ENCODE measurements at places on chromosomes 16 and 17.

GRCh38 chr17:81899514-81900166, 2.4 kb upstream of the NPB start:
- H3K27me3 ChIP-seq: no peaks in the 10 kb centered on the region
- peaks cover 17% of the 10 kb centered on the region for H3K4me1 ChIP-seq
- DNase-seq: no peak
- H3K4me3 ChIP-seq: no peak overlapping the region
- peaks cover 62% of the 10 kb centered on the region for H3K36me3 ChIP-seq
- H3K27ac ChIP-seq: no peak overlapping the region

GRCh38 chr16:77057161-77057774, 133.7 kb upstream of the MON1B start:
- no peak for DNase-seq
- no peaks in the 10 kb centered on the region for H3K36me3 ChIP-seq
- no peak overlapping the region for H3K4me3 ChIP-seq
- H3K4me1 ChIP-seq: no peaks in the 10 kb centered on the region
- H3K27ac ChIP-seq: no peak overlapping the region

GRCh38 chr17:4786106-4786511, at the start of gene VMO1:
VMO1 (minus strand) TSS chr17:4786364; CDS start chr17:4786352, 12 bp downstream.
- no peaks in the 10 kb centered on the region for H3K36me3 ChIP-seq
- peak within 1 kb of the TSS; percentile 32 for H3K4me3 ChIP-seq
- no peak for DNase-seq
- no peak within 1 kb of the TSS for H3K27ac ChIP-seq
- peaks cover 27% of the 10 kb centered on the region for H3K27me3 ChIP-seq

- H3K27me3 ChIP-seq: no peaks in the 10 kb centered on the region
- H3K4me1 ChIP-seq: peaks cover 2% of the 10 kb centered on the region
- no peak for DNase-seq
- no peak overlapping the region for H3K4me3 ChIP-seq
- peaks cover 5% of the 10 kb centered on the region for H3K36me3 ChIP-seq
These were observed 5.5 kb upstream of the ZNF750 start for GRCh38 chr17:82845163-82845807.

- no peaks in the 10 kb centered on the region for H3K36me3 ChIP-seq
- no peak overlapping the region for H3K4me3 ChIP-seq
- no peak overlapping the region for H3K27ac ChIP-seq
- DNase-seq: no peak
These were observed 260.8 kb upstream of the PSMD7 start for GRCh38 chr16:74035816-74036215.

DNA sequence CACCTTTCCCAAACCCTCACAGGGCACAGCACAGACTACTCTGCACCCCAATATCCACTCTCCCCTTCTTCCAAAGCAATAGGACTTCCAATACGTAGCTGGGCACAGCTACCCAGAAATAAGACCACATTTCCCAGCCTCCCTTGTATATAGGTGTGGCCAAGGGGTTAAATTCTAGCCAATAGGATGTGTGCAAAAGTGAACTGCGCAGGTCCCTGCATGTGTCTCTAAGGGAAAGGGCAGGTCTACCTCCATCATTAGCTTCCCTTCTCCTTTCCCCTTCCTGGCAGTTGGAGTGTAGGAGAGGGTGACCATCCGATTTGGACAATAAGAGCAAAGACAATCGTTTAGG, 25.5 kb upstream of the SNN start:
- no peak overlapping the region for H3K4me3 ChIP-seq
- no peak overlapping the region for H3K27ac ChIP-seq
- H3K27me3 ChIP-seq: no peaks in the 10 kb centered on the region
- no peak for DNase-seq
- peaks cover 26% of the 10 kb centered on the region for H3K4me1 ChIP-seq

GRCh38 chr16:73176577-73177013, 128.7 kb upstream of the ZFHX3 start:
- no peak overlapping the region for H3K27ac ChIP-seq
- no peaks in the 10 kb centered on the region for H3K36me3 ChIP-seq
- peaks cover 7% of the 10 kb centered on the region for H3K27me3 ChIP-seq
- H3K4me1 ChIP-seq: peaks cover 15% of the 10 kb centered on the region

DNA sequence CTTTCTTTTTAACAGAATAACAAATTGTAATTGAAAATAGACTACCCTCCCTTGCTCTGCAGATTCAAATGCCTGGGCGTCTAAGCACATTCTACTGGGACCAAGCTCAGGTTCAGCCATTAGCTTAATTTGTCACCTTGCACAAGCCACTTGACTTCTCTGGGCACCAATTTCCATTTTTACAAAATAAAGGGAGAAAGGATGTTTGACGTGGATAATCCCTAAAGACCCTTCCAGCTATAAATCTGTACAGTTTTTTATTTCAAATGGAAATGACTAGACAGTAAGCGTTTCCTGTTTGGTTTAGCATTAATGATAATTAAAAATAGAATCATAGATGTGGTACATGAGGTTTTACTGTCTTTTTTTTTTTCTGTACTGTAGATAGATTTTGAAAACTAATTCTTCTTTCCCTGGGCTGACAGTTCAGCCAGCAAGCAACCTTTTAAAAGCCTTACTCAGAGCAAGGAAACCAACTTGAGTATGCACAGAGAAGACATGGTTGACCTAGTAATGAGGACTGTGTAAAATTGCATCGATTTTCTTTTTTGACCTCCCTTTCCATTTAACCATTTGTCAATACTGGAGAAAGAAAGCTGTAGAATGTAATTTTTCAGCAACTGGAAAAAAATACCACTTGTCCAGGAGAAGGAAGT, 1329.5 kb upstream of the CDH8 start:
- H3K27ac ChIP-seq: no peak overlapping the region
- no peak for DNase-seq
- no peaks in the 10 kb centered on the region for H3K27me3 ChIP-seq

- peak overlapping the region; percentile 20 for H3K27ac ChIP-seq
- H3K27me3 ChIP-seq: no peaks in the 10 kb centered on the region
- no peak overlapping the region for H3K4me3 ChIP-seq
- peaks cover 7% of the 10 kb centered on the region for H3K36me3 ChIP-seq
- peaks cover 13% of the 10 kb centered on the region for H3K4me1 ChIP-seq
- no peak for DNase-seq
These were observed 32.9 kb downstream of the SNX29 start for GRCh38 chr16:12009462-12009861.

GRCh38 chr17:57215317-57215716, 41.0 kb upstream of the MSI2 start:
- H3K4me1 ChIP-seq: peaks cover 8% of the 10 kb centered on the region
- H3K36me3 ChIP-seq: no peaks in the 10 kb centered on the region
- DNase-seq: no peak
- no peaks in the 10 kb centered on the region for H3K27me3 ChIP-seq
- H3K27ac ChIP-seq: no peak overlapping the region
- H3K4me3 ChIP-seq: no peak overlapping the region

- H3K27me3 ChIP-seq: no peaks in the 10 kb centered on the region
- no peak overlapping the region for H3K4me3 ChIP-seq
- H3K27ac ChIP-seq: no peak overlapping the region
- DNase-seq: no peak
These were observed 78.0 kb downstream of the MAP2K6 start for GRCh38 chr17:69492410-69493071.

DNA sequence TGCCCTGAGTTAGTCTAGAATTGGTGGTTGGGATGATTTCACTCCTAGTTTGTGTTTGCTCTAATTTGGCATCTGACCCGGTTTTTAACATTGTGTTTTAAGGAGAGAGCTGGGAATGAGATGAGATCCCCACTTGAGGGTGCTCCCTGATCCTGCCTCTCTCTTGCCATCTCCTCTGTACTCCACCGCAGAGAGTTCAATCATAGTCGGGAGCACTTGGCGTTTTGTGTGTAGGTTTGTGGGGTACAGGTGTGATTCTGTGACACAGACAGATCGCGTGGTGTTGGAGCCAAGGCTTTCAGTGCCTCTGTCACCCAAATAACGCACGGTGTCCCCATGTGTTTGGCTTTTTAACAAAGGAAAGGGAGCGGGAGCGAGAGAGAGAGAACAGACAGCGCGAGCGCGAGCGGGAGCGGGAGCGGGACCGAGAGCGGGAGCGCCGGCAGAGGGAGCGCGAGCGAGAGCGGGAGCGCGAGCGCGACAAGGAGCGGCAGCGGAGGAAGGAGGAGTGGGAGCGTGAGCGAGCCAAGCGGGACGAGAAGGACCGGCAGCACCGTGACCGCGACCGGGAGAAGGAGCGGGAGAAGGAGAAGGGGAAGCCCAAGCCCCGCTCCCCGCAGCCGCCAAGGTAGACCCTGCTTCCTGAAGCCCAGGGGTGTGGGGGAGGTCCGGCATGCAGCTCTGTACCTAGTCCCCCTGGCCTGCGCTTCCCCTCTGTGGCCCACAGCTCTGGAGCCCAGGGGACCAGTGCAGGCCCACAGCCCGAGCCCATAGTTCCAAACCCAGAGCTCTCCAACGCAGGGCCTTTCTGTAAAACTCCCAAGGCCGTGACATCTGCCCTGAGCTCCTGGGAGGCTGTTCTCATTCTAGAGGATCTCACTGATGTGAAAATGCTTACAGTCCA, 27.2 kb upstream of the IL17C start:
- peaks cover 58% of the 10 kb centered on the region for H3K36me3 ChIP-seq
- H3K27me3 ChIP-seq: no peaks in the 10 kb centered on the region
- H3K27ac ChIP-seq: no peak overlapping the region
- no peak overlapping the region for H3K4me3 ChIP-seq

DNA sequence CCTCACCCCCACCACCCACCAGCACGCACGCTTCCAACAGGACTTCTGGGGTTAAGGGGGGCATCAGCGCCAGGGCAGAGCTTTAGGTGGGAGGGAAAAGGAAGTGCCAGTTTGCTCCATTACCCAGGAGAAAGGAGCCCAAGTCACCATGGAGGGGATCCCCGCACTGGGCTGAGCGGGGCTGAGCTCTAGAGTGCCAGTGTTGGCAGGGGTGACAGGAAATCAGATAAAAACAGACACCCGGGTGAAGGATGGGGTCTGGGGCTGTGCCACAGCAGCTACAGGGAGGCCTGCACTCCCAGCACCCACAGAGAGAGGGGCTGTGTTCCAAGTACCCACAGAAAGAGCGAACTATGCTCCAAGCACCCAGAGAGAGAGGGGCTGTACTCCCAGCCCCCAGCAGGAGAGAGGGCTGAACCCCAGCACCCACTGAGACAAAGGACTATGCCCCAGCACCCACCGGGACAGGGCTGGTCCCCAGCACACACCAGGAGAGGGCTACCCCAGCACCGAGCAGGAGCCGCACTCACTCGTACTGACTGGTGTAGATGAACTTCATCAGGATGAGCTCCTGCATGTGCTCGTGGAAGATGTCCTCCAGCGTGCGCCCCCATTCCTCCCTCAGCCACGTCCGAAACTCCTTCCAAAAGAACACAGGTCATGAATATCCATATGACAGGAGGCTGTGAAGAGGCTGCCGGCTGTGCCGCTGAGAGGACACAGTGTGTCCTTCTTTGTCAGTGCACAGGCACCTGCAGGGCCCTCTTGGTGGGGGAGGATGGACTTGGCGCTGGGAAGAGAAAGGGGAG, 18.6 kb upstream of the C16orf95 start:
- no peaks in the 10 kb centered on the region for H3K27me3 ChIP-seq
- H3K4me1 ChIP-seq: no peaks in the 10 kb centered on the region
- no peak overlapping the region for H3K27ac ChIP-seq
- no peak overlapping the region for H3K4me3 ChIP-seq
- peaks cover 74% of the 10 kb centered on the region for H3K36me3 ChIP-seq

- no peak for DNase-seq
- H3K36me3 ChIP-seq: no peaks in the 10 kb centered on the region
- no peak overlapping the region for H3K4me3 ChIP-seq
- H3K27me3 ChIP-seq: no peaks in the 10 kb centered on the region
- H3K27ac ChIP-seq: no peak overlapping the region
These were observed 127.0 kb downstream of the XYLT1 start for GRCh38 chr16:17343728-17344127.

GRCh38 chr16:84279881-84280280, 14.8 kb upstream of the WFDC1 start:
- no peak for DNase-seq
- H3K4me1 ChIP-seq: peaks cover 12% of the 10 kb centered on the region
- H3K36me3 ChIP-seq: no peaks in the 10 kb centered on the region
- no peak overlapping the region for H3K4me3 ChIP-seq

- H3K27ac ChIP-seq: no peak overlapping the region
- H3K27me3 ChIP-seq: no peaks in the 10 kb centered on the region
- H3K4me3 ChIP-seq: no peak overlapping the region
- no peak for DNase-seq
- H3K4me1 ChIP-seq: peaks cover 10% of the 10 kb centered on the region
These were observed 99.3 kb upstream of the FAM20A start for GRCh38 chr17:68700421-68700820.

DNA sequence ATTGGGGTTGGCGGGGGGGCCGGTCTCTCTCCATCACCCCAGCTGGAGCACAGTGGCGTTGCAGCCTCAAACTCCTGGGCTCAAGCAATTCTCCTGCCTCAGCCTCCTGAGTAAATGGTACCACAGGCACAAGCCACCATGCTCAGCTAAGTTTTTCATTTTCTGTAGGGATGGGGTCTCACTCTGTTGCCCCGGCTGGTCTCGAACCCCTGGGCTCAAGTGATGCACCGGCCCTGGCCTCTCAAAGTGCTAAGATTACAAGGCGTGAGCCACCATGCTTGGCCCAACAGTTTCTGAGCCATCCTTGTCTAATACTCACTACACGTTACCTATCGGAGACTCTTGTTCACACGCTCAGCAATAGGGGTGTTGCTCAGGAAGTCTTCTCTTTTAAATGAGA, 11.6 kb downstream of the WDR59 start:
- H3K4me1 ChIP-seq: no peaks in the 10 kb centered on the region
- no peak overlapping the region for H3K27ac ChIP-seq
- H3K4me3 ChIP-seq: no peak overlapping the region
- DNase-seq: no peak
- H3K27me3 ChIP-seq: no peaks in the 10 kb centered on the region

GRCh38 chr16:58201163-58201562, 3.3 kb upstream of the CSNK2A2 start:
- no peak overlapping the region for H3K27ac ChIP-seq
- no peak overlapping the region for H3K4me3 ChIP-seq
- no peaks in the 10 kb centered on the region for H3K36me3 ChIP-seq
- DNase-seq: no peak

- peaks cover 51% of the 10 kb centered on the region for H3K4me1 ChIP-seq
- H3K27ac ChIP-seq: no peak overlapping the region
- DNase-seq: no peak
These were observed 25.3 kb downstream of the CMIP start for GRCh38 chr16:81469710-81470535.

DNA sequence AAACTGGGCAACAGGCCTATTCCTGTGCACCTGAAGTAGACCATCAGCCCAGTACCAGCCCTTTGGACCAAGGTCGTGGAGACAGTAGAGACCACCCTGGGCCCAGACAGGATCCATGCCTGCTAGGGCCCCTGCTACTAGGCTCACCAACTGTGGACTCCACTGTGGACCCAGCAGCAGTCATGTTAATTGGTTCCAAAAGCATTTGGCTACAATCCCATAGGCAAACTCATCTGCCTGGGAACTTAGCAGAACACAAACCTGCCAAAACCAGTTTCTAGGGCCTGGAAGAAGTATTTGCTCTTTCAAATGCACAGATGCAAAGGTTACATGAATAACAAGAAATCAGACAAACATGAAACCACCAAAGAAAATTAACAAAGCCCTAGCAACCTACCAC, 53.1 kb downstream of the ACSM2A start:
- H3K4me1 ChIP-seq: no peaks in the 10 kb centered on the region
- H3K27me3 ChIP-seq: no peaks in the 10 kb centered on the region
- no peaks in the 10 kb centered on the region for H3K36me3 ChIP-seq
- no peak for DNase-seq
- no peak overlapping the region for H3K27ac ChIP-seq

All from suprapubic skin (tissue), 4 donors.